ENCODE measurements at places on chromosomes 3 and 15.

DNA sequence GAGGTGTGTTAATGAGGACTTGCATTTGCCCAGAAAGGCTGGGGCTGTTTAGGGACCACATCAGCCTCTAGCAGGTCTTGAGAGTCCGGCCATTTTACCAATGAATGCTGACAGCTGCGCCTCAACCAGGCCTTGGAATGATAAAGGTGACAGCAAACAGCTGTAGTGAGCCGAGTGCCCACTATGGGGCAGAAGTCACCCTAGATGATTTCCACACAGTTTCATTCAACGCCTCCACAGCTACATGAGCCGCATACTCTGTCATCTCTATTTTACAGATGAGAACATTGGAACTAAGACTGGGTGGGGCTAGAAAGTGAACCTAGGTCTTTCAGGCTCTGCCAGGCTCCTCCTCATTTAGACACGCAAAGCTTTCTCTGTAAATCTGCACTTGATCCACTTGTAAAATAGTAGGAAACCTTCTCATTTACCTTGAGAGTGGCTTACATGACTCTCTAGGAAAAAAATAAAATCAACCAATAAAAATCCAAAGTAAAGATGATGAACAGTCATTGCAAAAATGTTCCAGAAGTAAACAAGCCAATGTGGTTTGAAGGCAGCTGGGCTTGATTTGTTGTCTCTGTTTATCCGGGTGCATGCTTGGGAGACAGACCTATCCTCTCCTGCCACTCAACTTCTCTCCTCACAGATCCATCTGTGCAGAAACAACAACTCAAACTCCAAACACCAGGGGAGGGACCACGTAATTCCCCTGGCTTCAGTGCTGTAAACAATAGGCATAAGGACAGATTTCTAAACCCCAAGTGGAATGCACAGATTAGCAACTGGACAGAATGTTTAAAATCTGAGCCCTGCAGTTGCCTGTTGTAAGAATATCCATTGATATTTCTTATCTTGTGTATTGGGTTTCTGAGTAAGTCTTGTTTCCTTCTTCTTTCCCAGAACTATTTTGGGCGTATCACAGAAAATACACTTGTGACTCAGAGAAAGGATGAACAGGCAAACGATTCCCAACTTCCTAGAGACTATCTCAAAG is 31.5 kb upstream of the LDHAL6B start:
- no peak for DNase-seq

DNA sequence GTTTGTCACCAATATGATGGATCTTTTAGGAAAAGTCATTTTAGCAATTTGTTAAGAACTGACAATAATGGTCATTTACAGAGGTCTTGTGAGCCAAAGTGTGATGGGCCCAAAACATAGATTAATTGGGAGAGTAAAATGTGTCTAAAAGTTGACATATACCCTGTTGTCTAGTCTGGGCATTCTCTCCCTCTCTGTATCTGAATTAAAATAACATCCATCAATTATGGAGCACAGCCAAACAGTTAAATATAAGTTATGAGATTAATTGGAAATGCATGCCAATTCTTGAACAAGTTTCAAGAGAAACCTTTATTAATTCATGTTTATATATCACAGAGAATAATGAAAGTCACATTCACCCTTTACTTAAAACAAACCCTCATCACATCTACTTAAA is 13.6 kb upstream of the NANOGP8 start:
- no peak for DNase-seq

GRCh38 chr3:74845081-74845480 is 230.6 kb upstream of the CNTN3 start:
- no peak for DNase-seq

DNA sequence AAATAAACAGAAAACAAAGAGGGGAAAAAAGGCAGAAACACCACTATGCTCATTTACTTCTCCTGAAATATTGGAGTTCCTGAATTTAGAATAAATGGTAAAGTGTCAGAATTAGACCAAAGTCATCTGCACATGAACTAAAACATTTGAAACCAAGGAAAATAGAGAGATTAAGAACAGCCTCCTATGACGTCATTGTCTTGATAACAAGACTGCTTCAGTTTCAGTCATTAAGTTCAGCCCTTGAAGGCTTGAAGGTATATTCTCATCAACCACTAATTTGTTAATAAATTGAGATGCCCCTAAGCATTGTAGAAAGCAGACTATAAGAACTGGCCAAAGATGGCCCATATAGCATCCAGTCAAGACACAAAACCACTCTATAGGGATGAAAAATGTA is 2.5 kb downstream of the SUMF1 start:
- peak; percentile 56 for DNase-seq

DNA sequence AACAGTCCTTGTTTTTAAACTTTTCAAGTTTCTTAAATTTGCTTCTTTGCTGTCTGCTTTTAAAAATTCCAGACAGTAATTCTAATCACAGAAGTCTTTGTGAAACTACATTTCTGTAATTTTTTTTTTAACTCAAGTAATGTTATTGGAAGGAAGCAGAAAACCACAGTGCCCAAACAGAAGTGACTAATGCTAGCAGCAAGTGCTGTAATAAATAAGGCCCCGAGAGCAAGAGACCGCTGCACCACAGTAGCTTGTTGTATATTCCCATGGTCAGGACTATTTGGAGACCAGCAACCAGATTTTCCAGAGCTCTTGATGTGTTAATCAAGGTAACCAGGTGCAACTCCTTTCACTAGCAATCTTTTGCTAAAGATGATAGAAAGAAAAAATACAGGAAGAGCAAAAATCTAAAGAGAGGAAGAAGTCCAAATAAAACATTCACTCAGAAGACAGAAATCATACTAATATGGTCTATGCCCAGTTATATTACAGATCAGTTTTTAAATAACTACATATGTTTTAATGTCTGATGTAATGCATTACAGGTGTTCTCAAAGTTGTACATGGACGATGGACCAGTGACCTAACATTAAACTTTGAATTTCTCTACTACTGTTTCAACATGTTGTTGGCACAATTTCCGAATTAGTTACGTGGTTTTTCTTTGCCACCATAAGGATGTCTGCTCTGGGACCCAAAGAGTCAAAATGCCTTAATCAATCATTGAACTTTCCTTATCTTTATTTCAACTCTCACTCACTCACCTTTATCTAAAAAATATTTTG is 36.4 kb downstream of the WWTR1 start:
- DNase-seq = no peak

DNA sequence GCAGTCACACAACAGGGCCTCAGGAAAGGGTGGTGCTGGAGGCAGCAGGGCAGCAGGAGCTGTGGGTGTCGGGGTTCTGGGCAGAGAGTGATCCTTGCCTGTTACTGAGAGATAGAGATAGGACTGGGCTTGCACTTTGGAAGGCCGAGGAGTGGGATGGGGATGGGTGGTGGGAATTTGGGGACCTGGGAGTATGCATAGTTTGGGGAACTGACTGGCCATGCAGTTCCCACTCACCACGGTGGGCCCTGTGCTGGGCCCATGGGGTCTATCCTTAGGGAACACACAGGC is 192.5 kb upstream of the LINGO1 start:
- no peak for DNase-seq
